Femur (tissue), 1 donor: ENCODE measurements at places on chromosomes 6 and 20.

DNA sequence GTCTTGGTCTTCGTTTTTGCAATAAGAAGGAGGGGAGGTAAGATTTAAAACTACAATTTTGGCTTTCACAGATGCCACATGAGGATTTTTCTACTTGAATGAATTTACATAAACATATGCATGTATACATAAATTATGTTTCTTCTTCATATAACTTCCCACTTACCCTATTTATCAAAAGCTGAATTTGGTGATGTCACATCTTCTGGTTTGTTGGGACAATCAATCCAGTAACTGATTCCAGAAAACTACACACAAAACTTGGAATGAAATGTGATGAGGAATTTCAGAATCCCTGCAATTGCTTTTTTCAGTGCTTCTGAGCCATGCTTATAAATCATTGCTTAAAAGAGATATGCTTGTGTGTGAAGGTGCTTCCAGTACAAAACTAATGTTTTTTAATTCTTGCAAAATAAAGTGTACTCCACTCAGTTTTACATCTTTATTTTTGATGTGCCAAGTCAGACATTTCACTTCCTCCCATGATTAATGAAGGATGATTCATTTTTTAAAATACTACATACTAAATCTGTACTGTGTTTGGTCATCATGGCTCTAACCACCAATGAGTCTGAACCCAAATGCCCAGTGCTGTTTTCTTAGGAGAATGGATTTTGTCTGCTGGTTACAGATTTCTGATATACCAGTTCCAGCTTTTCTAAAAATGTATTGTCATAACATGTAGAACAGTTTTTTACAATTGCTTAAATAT lies 32.1 kb upstream of the RIN2 start:
- no peak for DNase-seq

DNA sequence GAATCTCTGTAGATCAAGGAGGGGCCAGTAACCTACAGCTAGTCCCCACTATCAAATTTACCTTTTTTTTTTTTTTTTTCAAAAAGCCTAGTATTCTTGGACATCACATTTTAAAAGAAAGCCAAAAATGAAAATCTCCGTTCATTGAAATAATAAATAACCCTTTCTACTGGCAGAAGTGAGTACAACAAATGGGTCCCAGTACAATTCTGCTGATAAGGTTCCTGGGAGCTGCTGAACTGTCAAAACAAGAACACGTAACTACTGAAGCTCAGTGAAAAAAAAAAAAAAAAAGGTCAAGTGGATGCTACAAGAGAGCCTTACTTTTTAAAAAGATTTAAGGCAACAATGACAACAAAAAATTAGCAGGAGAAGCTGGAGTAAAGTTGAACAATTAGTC lies 464.9 kb downstream of the EPM2A start:
- DNase-seq: no peak

- no peak for DNase-seq
Observed at GRCh38 chr20:46343975-46344357, 35.7 kb upstream of the CDH22 start.

DNA sequence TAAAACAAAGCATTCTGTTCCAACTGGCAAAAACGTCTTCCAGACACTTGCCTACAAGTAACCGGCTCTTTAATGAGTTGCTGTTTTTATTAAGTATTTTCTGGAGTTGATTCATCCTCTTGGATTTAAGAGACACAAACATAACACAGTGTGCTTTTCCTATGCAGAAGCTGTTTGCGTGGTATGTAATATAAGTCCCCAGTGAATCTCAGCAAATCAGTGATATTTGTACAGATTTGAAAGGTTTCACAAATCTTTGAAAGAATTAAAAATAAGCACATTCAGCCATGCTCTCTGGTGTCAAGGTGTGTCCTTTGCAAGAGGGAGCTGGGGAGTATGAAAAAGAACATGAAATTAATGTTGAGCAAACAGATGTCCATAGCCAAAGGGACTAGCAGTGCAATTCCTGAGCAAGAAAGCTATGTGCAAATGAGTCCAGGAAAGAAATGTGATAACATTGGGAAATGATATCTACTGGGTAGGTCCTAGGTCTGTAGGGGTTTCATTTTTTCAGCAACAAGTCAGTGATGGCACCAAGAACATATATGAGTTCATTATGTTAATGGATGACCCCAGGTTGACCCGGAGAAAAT lies 170.1 kb upstream of the PHACTR1 start:
- no peak for DNase-seq

GRCh38 chr6:159935065-159935464 lies 33.8 kb upstream of the IGF2R start:
- DNase-seq: no peak
